ENCODE measurements at places on chromosomes 2 and 18.
A peak's percentile ranks its signal among the peaks of the same experiment; 100 is the strongest.

- no peak for DNase-seq
These were observed 65.2 kb upstream of the FIGN start for GRCh38 chr2:163800951-163801381.

DNA sequence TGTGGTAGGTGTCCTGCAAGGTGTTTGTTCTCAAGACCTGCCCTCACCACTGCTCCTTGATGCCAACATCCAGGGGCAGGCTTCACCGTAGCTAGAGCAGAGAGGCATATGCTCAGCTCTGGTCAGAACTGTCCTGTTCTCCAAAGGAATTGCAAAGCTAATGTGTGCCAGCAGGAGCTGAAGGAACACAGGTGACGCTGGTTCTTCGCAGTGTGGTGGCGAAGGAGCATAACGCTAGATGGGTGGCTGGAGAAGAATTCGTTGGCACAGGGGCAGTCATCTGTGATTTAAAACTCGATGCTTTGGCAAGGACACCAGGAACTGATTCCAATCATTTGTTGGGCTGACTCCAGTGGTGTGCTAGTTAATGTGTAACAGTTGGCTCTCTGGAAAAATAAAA lies 11.4 kb upstream of the PER2 start:
- no peak for DNase-seq

DNA sequence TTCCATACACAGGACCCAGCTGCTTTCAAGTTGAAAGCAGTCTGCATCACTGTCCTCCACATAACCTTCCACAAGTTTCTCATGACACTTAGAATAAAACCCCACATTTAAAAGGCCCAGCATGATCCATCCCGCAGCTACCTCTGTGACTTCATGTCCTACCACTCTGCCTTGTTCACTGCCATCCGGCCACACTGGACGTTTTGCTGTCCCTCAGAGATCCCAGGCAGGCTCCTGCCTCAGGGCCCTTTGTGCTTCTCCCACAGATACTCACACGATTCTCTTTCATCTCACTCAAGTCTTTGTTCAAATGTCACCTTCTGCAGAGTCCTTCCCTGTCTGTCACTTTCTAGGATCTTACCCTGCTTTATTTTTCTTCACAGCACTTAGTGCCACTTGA lies 232.9 kb upstream of the BOD1L2 start:
- no peak for DNase-seq

DNA sequence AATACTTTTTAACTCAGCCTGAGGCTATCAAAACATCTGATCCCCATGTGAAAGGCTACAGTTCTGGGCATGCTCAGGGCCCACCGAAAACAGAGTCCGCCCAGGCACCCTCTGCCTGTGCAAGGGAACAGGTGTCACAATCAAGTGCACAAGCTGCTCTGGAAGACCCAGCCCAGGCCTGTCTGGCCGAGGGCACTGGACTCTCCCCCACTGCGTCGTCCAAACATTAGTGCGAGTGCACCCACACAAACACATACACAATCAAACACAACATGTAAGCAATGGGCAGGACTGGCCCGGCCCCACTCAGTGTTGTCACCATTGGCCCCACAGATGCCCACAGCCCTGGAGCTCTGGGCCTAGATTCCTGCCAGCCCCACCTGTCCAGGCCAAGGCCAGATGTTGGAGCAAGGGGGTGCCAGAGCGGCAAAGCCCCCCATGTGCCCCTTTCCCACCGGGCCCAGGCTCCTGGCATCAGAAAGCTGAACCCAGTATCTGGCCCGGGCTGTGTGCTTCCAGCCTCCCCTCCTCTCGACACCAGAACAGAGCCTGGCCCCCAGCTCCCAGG lies 617 bp upstream of the ALPG start:
- no peak for DNase-seq

DNA sequence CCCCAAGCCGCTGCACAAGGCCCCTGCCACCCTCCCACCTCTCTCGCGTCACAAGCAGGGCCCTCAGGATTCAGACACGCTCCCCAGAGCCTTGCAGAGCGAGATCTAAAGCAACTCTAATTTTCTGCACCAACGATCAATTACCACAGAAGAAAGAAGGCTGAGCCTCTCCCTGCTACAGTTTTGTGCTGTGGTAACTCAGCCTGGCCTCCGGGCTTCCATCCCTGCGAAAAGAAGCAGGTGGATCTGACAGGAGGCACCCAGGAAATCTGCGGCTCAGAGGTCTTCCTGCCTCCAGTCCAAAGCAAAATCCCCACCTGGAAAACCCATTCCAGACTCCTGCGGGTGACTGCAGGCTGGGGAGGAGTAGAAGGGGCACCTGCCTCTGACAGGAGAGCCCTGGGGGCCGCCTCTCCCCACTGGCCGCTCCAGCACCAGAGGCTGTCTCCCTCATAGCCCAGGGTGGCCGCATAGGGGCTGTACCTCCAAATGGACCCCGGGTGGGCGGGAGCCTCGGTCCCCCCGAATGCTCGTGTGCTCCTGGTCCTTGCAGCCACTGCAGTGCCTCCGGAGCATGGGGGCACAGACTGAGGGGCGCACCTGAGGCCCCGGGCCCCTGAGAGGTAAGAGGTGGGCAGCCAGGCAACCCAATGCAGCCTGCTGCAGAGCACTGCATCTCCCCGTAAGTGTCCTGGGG lies 31.0 kb downstream of the PXDN start:
- DNase-seq: no peak

DNA sequence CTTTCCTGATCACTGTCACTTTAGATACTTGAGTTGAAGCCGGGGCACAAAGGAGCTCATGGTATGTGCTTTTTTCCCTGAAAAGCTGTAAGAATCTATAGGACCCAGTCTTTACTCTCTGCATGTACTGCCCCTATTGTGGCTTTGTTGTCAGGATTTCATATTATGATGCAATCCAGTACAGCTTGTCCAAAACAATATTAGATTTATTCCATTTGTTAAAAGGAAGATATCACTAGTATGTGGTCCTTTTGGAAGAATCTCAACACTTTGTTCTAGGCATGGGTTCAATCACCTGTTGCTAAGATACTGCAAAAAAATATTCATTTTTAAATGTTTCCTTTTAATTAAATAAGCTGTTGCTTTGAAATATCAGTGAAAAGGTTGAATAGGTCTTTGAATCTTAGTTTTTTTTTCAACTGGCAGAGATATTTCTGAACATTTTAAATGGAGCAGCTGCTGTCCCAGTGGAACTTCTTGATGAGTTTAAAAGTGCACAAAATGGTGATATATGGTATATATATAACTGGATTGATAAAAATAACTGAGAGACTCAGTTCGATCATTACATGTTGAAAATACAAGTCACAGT lies 256.6 kb upstream of the NT5C1B start:
- no peak for DNase-seq

- DNase-seq: no peak
These were observed 18.3 kb downstream of the NHEJ1 start for GRCh38 chr2:219142329-219142728.

DNA sequence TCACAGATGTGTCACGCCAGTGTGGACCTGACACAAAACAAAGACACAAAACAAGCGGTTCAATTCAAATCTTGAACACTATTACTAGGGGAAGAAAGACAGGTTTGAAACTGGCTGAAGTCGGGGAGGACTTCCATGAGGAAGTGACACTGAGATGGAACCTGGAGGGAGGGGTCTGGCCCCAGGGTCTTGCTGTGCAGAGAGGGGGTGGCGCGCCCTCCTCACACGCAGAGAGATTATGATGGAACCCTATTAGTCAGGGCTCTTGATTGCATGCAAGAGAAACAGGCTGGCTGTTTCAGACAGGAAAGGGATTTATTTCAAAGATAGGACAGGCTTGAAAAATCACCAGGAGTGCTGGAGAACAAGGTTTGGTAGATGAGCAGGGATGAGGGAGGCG lies 363.6 kb upstream of the HS6ST1 start:
- no peak for DNase-seq

GRCh38 chr2:24382363-24383073 lies 22.2 kb upstream of the ITSN2 start:
- peak; percentile 56 for DNase-seq

- no peak for DNase-seq
These were observed 502.2 kb upstream of the NRXN1 start for GRCh38 chr2:51534166-51534565.

DNA sequence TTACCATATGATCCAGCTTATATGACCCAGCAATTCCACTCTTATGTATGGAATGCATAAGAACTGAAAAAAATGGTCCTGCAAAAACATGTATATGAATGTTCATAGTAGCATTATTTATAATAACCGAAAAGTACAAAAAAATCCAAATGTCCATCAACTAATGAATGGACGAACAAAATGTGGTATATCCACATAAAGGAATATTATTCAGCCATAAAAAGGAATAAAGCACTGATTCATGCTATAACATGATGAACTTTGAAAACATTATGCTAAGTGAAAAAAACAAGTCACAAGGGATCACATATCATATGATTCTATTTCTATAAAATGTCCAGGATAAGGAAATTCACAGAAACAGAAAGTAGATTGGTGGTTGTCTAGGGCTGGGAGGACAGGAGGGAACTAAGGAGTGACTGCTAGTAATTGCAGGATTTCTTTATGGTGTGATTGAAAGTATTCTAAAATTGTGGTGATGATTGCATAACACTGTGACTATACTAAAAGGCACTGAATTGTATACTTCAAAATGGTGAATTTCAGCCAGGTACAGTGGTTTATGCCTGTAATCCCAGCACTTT lies 10.0 kb upstream of the DIS3L2 start:
- DNase-seq: no peak

- no peak for DNase-seq
These were observed 1034.9 kb upstream of the FANCL start for GRCh38 chr2:59276033-59276432.

- DNase-seq: no peak
These were observed 27.4 kb upstream of the CCNYL1 start for GRCh38 chr2:207683879-207684627.

All from CD4-positive, alpha-beta T cell treated with Interleukin-6 at 100 ng/mL for 8 hours (primary cell).